Cerebellar nuclear complex (tissue), 1 donor: ENCODE measurements at places on chromosomes 5 and 9.

DNA sequence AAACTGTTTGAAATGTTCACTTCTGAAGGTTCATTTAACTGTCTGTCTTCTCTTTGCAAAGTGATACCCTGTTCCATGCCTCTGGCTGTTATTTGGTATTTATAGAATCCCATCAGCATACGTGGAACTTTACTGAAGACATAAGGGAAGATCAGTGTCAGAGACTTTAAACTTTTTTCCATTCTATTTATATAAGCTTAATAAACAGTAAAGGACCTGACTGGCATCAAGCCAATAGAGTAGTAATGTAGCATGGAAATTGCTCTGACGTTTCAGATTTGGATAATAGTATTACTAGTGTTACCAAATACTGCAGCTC is 94.9 kb upstream of the MINAR2 start:
- no peak for DNase-seq

DNA sequence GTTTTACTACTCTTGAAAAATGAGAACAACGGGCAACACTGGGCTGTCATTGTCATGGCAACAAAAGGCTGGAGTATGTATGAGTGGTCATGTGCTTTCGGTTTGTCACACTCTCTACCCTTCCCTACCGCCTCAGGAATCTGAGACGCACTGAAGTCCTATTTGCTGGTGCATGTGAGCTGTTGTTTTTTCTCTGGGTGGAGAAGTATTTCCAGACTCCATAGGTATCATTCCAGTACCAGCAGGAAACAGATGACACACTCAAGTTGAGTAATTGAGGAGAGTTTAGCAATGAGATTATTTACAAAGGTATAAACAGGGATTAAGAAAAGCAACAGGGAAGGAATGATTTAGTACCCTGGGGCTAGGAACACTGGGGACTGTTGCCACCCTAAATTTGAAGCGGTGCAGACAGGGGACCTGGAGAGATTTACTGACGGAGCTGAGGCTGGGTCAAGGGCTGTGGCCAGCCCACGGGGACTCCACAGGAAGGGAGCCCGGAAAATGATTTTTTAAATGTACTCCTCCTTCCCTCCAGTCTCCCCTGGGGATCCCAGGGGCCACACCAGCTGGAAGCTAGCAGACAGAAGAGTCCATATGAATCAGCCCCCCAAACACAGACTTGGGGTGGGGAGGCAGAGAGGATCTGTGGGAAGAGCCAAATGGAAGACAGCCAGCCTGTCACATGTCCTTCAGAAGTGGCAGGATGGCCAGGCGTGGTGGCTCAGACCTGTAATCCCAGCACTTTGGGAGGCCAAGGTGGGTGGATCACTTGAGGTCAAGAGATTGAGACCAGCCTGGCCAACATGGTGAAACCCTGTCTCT is 13.2 kb upstream of the ZBTB43 start:
- no peak for DNase-seq

GRCh38 chr5:78467752-78468357 is 107.4 kb downstream of the SCAMP1 start:
- DNase-seq, result no peak

- DNase-seq, result no peak
These were observed 3.1 kb downstream of the NINJ1 start for GRCh38 chr9:93130861-93131481.

DNA sequence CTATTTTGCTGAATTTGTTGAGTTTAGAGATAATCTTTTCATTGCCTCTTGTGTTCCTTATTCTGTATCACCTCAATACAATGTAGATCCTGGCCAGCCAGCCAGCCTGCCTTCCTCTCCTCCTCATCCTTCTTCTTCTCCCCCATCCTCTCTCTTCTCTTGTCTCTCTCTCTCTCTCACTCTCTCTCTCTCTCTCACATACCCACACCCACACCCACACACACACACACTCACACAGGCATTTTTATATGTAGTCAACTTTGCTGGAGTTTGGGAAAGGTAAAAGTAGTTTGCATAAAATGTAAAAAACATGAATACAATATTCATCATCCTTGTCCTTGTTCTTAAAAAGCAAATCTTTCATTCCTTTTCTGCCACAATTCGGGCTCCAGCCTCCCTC is 60.5 kb downstream of the ZFAND5 start:
- no peak for DNase-seq

- no peak for DNase-seq
These were observed 26.6 kb downstream of the DEPDC1B start for GRCh38 chr5:60673334-60673733.

DNA sequence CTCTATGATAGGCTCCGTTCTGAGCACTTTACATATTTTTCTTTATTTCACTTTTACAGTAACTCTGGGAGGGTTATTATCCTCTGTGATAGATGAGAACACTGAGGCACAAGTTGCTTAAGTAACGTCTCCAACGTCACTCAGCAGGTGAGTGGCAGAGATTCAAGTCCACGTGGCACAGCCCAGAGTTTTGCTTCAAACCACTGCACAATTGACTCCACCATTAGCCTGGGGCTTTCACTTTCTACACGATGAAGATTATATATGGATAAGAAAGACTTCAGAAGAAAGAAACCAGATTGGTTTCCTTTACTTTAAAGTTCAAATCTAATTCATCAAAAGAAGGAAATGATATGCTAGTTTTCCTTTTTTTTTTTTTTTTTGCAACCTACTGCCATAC is 245.9 kb downstream of the SYK start:
- DNase-seq, result no peak

DNA sequence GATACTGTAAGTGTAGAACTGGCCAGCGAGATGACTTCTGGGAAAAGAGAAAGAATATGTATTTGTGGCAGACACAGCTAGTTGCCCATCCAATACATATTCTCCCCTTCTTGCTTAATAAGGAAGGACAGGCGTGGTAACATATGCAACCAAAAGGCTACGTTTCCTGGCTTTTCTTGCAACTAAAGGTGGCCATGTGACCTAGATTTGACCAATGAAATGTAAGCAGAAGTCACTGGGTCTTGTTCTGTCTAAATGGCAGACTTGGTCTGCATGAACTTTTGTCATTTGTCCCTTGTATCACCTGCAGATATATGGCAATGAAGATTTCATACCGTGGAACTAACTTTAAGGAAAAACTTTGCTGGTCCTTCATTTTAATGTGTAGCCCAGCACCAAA is 183.8 kb downstream of the CDH12 start:
- DNase-seq, result no peak

DNA sequence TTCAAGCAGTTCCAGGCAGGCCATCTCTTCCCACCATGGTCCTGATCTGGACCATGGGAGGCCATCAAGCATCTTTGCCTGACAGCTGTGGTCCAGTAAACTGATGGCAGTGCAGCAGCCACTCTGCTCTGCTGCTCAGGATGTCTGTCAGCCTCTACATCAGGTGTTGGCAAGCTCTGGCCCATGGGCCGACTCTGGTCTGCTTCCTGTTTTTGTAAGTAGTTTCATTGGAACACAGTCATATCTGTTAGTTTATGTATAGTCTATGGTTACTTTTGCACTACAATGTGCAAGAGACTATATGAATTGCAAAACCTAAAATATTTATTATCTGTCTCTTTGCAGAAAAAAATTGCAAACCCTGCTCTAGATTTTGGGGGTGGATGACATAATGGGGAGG is 225.0 kb downstream of the KCTD16 start:
- DNase-seq, result no peak

DNA sequence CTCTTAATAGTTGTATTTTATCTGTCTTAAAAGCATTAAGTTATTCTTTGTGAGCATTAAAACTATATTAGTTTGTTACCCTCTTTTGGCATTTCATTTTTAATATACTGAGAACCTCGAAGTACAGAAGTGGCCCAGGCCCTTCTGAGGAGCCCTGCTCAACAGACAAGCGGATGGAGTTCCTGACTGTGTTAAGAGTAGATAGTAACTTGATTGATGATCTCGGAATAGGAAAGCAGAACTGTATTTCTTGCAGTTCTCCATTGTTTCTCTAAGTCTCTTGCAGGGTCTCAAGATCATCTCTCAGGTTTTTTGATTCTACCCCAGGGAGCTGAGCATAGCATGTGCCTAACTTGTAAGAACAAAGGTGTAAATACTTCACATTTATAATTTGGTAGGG is 139.6 kb downstream of the SMARCA2 start:
- no peak for DNase-seq

- no peak for DNase-seq
These were observed 1.8 kb downstream of the TRIM32 start for GRCh38 chr9:116688806-116689485.

DNA sequence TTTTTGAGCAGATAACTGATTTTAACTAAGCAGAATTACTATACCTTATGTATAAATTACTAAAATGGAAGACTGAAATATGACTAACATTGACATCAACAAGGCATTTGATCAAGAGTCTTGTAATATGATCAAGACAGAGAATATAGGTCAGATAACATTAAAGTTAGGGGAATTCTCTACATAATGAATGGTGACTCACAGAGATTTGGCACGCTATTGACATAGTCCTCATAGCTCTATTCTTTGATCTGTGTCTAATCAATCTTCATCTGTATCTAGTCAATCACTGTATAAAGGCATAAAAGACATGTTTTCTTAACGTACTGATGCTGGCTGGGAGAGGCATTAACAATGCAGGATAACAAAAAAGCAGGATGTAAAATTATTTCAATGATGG is 17.4 kb downstream of the ABITRAM start:
- no peak for DNase-seq

DNA sequence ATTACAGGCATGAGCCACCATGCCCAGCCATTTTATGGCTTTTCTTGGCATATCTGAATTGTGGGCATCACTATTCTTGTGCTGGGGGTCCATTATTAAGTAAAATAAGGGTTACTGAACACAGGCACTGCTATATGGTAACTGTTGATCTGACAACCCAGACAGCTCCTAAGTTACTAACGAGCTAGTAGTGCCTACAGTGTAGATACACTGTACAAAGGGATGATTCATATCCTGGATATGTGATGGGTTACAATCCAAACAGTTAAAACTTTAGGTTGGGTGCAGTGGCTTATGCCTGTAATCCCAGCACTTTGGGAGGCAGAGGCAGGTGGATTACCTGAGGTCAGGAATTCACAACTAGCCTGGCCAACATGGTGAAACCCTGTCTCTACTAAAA is 4.3 kb downstream of the CD14 start:
- no peak for DNase-seq

- no peak for DNase-seq
These were observed 64.0 kb downstream of the DOCK8 start for GRCh38 chr9:278651-279050.

- no peak for DNase-seq
These were observed 1503.4 kb upstream of the WWC1 start for GRCh38 chr5:166788050-166788449.

DNA sequence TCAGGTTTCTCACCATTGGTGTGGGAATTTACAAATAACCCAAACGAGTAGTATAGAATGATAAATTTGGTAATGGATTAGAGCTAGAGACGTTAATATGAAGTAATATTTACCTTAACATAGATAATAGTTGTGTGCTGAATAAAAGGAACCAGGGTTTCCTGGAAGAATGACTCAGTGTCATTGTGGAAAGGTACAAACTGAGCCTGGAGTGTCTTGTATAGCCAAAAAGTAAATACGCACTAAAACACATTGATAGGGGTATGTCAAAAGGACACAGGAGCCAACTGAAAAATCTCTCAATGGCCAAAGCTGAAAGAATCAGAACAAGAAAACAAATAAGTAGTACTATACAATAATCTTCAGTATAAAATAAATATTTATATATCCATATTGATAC is 363.5 kb downstream of the SLCO4C1 start:
- DNase-seq, result no peak

GRCh38 chr9:4833781-4834560 is 41.2 kb downstream of the RCL1 start:
- DNase-seq, result no peak

GRCh38 chr5:141094481-141095262 is at the start of gene PCDHB2:
TSS of gene PCDHB2 (plus strand) at chr5:141094615. CDS start at chr5:141094791, 176 bp downstream.
- no peak for DNase-seq

DNA sequence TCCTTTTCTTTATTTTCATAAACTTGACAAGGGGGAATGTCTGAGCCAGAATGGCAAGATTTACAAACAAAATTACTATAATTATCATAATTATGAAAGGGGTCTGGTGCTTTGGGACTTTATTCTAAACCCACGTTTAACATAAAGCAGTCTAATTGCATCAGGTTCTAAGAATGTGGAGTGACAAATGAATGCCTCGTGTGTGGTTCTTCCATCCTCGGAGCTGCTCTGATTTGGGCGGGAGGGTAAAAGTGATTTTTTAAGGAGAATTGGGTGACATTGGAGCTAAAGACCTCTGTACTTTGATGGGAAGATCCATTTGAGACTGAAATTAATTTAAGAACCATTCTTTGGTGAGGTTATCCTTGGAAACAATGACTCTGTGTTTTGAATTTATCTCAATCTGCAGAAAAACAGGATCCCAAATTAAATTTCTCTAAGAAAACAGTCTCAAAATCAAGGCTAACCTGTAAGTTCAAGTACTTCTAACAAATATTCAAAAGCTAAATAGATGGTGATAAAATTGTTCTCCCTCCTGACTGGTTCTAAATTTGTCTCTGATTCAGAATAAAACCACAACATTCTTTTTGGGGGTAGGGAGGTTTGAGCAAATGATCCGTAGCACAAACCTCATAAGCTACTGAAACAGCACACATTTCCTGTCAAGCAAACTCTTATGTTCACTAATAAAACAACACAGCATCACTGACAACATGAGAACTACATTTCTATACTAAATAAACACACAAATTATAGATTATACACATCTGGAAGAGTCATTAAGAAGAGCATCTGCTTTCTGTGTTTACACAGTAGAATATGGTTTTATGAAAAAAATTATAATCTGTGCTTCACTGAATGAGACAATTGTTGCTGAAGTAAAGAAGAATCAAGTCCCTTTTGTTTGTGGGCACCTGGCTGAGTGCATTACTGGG is 85.5 kb downstream of the DCP2 start:
- no peak for DNase-seq

DNA sequence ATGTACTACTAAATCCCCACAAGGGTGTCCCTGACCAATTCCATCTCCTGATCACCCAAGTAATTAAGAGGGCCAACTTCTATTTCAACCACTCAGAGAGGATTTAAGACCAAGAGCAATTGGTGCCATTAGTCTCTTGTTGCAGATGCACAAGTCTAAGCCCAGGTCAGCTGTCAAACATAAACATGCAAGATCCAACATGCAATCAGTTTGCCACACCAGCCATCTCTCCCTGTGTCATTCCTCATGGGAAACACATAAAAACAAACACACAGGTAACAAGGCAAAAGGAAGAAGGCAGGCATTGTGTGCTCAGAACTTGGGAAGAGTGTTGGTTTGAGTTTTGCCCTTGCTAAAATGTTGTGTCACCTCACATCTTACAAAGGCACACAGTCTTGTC is 139.2 kb downstream of the SPOCK1 start:
- DNase-seq, result no peak

DNA sequence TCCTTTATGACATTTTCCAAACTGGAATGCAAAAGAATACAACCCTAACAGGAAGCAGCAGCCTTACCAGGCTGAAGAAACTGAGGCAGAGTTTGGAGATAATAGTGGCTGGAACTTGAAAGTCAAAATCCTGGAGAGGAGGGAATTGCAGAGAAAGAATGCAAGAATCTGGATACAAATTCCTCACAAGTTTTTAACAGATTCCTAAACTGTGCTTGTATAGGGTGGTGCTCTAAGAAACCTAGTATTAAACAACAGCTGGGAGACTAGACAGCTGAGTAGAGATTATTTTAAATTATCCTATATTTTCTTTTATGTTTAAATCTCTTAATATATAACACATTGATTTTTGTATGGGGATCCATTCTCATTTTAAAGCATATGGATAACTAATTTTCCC is 30.7 kb downstream of the INVS start:
- DNase-seq, result no peak

- DNase-seq, result no peak
These were observed 11.5 kb upstream of the AIF1L start for GRCh38 chr9:131084661-131085369.

- DNase-seq, result no peak
These were observed 19.4 kb downstream of the USP20 start for GRCh38 chr9:129854588-129855110.
